ENCODE measurements at places on chromosomes 5 and 9. TPM values are rescaled to one million over a fixed set of nuclear protein-coding genes. Genes with fewer than 3 reads are reported as not detected.

SLC36A3 gene
- not detected for polyA plus RNA-seq

CARTPT gene
- not detected for polyA plus RNA-seq

FGD3 gene
- 86.1 TPM for polyA plus RNA-seq

TAF11L5 gene
- polyA plus RNA-seq, result not detected

PDE8B gene
- not detected for polyA plus RNA-seq

ENTR1 gene
- polyA plus RNA-seq, result 7.4 TPM

CSF2 gene
- not detected for polyA plus RNA-seq

ZNF608 gene
- polyA plus RNA-seq, result 6.4 TPM

All from IgD-negative memory B cell (primary cell).